ENCODE measurements at places on chromosomes 11 and 22.

DNA sequence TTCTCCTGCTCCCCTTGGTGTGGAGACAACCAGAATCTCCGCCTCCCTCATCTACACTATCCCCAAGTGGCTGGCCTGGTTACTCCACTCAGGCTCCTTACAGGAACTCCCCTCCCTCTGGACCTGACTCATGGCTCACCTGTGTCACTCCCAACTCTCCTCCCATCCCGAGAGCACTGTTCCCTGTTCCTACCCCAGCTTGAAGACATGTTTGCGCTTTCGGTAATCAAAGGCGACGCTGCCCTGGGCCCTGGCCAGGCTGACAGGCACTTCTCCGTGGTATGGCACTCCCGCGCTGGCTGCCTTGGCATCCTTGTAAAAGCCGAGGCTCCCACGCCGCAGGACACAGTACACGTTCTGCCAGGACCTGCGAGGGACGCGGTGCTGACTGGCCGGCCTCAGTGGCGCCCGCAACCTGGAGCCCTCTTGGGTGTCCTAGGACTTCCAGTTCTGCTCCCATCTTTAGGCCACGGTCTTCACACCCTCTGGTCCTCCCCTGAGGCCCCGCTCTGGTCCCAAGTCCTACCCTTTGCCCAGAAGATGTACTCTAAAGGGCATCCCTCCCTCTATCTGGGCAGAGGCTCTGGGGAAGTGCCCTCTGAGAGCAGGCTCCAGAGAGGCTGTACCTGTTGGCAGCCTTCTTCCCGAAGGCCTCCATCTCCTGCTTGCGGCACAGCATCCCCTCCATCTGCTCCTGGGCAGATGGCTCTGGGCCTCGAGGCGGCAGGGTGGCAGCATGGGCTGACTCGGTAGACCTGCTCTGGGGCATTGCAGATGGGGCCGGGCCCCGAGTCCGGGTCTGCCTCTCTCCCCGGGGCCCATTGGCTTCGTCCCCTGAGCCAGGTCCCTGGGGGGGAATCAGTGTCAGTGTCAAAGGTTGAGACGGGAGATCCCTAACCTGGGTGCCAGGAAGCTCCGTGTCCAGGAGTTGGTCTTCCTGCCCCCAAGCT is 9.4 kb upstream of the RBM4B start:
- DNase-seq: no peak

DNA sequence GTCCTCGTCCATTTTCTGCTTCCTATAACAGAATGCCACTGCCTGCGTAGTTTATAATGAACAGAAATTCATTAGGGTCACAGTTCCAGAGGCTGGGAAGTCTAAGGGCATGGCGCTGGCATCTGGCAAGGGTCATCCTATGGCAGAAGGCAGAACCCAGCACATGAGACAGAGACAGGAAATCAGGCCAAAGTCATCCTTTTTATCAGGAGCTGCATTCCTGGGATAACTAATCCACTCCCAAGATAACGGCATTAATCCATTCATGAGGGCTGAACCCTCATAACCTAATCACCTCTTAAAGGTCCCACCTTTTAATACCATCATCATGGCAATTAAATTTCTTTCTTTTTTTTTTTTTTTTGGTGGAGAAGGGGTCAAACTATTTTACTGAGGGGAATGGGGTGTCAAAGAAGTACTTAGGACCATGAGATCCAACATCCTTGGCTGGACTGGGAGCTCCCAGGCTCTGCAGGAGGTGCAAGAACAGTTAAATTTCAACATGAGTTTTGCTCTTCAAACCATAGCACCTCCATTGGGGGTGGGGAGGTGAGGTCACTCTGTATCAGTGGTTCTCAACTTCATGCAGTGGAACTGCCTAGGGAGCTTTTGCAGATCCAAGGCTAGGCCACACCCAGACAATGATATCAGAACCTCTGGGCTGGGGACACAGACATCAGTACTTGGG is 4.4 kb downstream of the TMEM109 start:
- peak; percentile 18 for DNase-seq

DNA sequence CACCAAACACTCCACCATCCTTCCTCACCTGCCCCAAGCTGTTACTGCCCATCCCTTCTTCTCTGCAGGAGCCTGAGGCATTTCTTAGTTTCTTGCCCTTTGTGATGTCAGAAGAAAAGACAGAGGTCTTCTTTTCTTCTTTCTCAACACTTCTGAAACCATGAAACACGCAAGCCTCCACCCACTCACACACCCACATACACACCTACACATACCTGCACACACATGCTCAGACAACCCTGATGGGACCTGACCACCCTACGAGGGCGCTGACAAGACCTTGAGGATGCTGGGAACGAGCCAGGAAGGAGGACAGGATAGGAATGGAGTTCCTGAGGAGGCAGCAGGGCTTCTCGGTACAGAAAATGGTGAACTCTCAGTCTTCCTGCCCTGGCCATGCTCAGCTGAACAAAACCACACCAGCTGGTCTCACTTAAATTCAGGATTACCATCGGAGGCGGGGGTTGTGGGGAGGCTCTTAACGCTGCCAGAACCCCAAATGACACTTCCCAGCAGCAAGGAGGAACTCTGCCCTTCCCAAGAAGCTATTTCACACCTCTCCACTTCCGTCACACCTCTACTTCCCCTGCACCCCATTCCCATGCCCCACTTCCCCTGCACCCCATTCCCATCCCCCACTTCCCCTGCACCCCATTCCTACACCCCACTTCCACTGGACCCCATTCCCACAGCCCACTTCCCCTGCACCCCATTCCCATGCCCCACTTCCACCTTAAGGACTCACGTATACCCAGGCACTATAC is 41.0 kb downstream of the CSF2RB start:
- DNase-seq: no peak

DNA sequence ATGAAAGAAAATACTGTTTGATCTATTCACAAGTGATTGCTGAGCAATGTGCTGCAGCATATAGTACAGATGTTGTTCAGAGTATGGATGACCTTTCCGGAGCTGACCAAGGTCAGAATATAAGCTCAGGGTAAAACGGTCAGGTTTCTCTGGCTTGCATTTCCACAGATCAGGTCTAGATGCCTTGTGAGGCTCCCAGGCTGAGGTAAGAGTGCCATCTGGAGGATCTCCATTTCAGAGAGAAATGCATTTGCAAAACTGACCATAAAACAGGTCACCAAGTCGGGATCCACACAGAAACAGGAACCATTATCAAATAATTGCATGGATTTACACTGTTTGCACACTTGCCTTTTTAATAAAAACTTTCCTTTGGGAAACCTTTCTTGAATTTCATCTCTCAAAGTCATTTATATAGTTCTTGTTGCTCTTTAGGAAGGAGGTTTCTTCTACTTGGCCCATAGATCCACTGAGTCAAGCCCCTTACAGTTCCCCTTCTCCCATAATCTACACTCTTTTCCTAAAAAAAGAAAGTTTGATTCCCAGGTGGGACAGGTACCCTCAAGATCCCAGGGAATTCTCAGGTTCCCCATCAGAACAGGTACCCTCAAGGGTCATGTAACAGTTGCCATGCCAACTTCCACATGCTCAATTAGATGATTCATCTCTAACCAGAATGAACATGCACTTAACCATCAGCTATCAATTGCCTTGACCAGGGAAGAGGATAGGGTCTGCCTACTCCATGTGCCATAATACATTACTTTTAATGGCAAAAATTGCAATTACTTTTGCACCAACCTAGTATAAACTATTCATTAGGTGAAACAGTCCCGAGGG is 25.0 kb upstream of the TMPRSS5 start:
- DNase-seq: peak; percentile 17

GRCh38 chr11:104206936-104207335 is 43.0 kb upstream of the PDGFD start:
- DNase-seq: no peak

DNA sequence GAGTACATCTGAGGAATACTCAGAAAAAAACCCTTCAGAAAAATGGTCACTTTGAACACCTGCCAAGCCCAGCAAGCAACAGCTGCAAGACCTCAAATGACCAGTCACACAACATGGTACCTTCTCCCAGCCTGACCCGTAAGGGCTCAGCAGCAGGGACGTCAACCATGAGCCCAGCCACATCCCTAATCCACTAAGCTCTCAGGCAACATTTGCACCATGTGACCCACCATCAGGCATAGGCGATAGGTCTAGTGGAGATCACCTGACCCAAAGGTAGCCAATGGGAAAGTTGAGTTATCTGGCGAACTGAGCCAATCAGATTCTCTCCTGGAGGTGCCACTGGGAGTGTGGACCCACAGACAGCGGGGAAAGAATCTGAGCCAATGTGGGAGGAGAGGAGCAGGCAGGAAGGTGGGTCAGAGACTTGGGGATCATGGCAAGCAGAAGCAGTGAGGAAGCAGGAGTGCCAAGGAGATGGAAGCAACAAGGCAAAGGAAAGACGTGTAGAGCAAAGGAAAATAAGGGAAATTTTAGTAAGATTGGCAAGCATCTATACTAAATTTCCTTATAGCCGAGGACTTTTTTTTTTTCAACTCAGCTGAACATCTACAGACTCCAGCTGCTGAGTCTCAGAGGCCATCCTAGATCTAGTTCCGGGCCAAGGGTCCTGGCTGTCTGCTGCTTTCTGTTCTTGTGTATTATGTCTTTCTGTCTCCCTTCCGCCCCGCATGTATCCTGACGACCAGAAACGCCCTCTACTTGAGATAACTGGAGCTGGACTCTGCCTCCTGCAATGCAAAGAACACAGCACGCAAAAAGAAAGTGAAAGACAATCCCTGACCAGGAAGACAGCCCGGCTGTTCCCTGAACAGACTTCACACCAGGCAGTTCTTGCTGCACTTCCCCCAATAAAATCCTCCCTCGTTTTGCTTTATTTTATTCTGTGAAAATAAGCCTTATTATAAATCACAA is 11.0 kb upstream of the PLAAT2 start:
- peak; percentile 34 for DNase-seq

DNA sequence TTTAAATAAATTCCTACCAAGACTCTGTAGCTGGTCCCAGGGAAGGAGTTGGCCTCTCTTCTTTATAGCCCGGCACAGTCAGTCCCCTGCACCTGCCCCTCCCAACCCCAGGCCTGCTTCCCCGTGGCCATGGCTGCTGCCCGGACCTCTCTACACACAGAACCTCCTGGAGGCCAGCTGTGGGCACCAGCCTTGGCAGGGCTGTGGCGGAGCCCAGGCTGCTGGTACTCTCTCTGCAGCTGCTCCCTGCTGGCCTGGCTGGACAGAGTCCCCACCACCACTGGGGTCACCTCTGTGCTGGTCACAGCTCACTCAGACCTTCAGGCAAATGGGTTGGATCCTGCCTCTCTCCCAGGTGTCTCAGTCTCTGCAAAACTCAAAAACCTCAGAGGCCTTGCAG is 69.3 kb downstream of the LRP5 start:
- no peak for DNase-seq

DNA sequence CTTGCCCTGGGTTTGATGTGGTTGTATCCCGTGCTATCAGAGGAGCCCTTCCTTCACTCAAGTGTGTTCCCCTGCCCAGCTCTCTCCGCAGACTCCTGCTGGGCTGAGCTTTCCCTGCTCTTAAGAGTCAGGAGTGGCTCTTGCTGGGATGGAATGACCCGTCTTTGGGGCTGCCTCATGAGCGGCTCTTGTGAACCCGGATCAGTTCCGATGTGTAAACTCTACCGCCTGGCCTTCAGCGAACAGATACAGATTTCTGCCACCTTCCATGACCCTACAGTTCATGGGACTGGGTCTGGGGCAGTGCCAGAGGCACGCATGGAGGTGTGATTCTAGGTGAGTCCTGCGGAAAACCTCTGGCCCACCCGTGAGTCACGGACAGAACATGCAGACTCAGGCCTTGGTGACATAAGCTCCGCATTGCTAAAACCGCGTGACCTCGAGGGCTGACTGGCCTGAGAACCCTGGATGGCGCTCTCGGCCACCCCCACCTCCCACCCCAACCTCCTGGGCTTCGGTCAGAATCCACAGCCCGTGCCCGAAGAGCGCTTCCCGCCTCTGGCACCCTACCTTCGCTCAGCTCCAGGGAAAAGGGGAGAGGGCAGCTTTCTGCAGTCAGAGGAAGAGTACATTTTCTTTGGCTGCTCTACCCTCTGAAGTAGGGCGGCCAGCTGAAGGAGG is 1.3 kb upstream of the ZBTB16 start:
- peak; percentile 88 for DNase-seq

Data from gastrocnemius medialis (tissue), 4 donors.